ENCODE measurements at places on chromosomes 16 and 17. TPM values are rescaled to one million over a fixed set of nuclear protein-coding genes. Genes with fewer than 3 reads are reported as not detected.

Gene TNRC6A
- total RNA-seq, result 11.9 TPM

Gene MMP2
- total RNA-seq, result 839 TPM

GRCh38 chr17:77306048-77306789, 165.4 kb downstream of the SEC14L1 start:
- DNase-seq, result no peak

Gene CORO1A
- 3.4 TPM for total RNA-seq

DNA sequence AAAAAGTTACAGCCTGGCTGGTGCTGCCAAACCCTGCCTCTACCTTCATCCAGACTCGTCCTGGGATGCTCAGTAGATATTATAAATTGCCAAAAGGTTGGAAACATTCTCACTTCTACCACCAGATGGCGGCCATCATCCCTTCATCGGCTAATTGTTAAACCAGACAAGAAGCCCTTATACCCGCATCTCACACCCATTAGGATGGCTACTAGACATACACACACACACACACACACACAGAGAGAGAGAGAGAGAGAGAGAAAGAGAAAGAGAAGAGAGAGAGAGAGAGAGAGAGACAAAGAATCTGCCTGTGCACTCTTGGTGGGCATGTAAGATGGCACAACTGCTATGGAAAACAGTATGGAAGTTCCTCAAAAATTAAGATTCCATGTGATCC, 15.0 kb upstream of the SCIMP start:
- peak; percentile 74 for DNase-seq

- DNase-seq, result peak; percentile 74
Observed at GRCh38 chr17:31339906-31340661, 18.7 kb upstream of the EVI2A start.

Gene ITGAX
- not detected for total RNA-seq

GRCh38 chr16:29664091-29664921, 1.3 kb downstream of the SPN start:
- no peak for DNase-seq

All from RPMI7951 (cell line).